Stimulated activated CD8-positive, alpha-beta memory T cell treated with anti-CD3 and anti-CD28 coated beads, Interleukin-7, amount 100 ng/mL, for 4 hours (primary cell): ENCODE measurements at places on chromosomes 7 and 10.

DNA sequence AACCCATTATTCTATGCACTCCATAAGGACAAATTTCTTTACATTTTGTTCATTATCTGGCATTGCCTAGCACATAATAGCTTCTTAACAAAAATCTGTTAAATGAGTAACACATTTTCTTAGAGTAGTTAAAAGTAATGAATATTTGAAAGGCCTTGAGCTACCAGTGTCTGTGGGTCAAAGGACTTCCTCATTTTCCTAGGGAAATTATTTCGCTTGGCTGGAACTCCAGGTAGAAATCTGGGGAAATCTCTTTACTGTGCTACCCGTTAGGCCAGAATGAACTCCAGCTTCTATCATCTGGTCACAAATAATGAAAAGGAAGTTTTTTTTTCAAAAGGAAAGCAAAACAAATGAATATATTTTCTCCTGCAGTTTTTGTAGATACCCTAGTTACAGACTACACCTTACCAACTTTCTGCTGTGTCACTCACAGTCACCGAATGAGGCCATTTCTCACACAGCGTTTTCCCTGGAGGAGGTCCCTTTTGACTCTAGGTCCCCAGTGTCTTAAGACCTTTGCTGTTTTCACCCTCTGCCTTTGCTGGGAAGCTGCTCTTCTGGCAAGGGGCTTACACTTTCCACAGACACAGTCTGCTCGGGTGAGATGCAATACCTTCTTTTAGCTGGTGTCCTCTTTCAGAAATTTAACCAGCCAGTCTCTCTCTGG is 1.6 kb downstream of the SAMD9L start:
- DNase-seq, result no peak

- no peak for DNase-seq
Measured at GRCh38 chr7:7668706-7669105, 28.2 kb downstream of the UMAD1 start.

GRCh38 chr7:71735961-71736556 is 604.1 kb downstream of the GALNT17 start:
- DNase-seq, result peak; percentile 1

DNA sequence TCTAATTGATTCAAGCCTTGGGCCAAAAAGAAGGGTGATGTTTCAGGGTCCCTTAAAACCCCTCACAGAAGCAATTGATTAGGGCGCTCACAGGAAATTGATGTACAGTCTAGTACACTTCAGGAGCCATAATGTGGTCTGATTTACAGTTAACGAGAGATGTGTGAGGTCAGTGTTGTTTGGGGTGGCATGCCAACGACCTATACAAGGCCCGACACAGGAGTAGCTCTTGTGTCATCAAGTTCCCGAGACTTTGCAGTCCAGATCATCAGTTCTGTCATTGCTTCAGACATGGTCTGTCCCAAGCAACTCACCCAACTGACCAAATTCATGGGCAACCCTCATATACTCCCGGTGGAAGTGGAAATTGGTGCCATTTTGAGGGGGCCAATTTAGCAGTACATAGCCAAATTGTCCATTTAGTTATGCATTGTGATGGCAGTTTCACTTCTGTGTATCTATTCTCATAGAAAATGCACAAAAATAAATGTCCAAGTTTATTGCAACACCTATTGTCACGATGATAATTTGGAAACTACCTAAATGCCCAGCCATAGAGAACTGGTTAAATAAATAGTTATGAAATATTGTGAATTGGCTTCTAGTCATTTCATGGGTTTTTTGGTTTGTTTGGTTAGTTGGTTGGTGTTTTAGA is 18.0 kb upstream of the ARID5B start:
- no peak for DNase-seq

GRCh38 chr10:26821699-26822570 is 38.8 kb downstream of the ABI1 start:
- DNase-seq, result no peak

- no peak for DNase-seq
Measured at GRCh38 chr10:110780704-110781103, 91.0 kb upstream of the PDCD4 start.

DNA sequence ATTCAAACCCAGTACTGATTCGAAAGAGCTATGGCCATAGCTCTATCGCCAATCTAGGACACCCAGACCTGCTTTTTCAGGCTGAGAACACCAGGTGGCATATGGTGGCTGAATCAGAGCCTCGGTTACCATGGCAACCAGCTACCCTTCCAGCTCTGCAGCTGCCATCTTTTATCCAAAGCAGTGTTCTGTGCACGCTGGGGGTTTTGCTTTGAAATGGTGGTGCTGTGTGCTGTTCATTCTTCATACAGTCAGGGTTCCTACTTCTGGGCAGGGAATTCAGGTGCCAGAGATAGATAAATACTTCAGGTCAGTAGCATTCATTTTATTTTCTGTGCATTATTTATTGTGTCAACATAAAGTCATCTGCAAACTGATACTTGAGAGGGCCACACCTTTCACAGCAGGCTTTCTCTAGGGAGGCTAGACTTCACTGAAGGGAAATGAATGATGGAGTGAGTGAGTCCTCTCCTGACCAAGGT is 85.4 kb downstream of the AKR1D1 start:
- DNase-seq, result peak; percentile 58

DNA sequence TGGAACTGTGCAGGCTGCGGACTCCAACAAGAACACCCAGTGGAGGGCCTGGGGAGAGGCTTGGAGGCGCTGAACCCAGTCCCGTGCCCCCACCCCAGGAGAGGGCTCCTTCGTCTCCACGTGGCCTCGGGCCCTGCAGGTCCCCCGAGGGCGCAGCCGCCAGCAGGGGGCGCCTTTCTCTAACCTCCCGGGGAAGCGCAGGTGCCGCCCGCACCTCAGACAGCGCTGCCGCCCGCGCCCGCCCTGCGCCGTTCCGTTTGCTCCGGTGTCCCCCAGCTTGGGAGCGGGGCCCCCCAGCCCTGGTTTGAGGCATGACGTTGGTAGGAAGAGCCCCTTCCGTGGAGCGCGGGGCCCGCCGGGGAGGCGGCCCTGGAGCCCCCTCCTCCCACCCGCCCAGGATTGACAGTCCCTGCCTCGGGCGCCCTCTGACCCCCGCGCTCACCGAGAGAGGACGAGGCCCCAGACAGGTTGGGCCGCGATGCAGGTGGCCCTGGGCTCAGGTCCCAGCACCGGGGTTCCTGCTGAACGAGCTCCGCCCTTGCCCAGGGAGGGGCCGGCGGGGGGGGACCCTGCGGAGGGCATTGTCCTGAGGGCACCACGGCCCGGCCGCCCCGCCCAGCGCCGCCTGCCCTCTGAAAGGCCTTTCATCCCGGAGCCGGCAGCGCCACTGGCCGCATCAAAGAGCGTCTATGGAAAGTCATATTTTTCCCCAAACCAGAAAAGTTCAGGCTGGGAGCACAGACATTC is 42.8 kb downstream of the FOXL3 start:
- DNase-seq, result peak; percentile 79

GRCh38 chr7:7971308-7972040 is 2.9 kb downstream of the GLCCI1 start:
- DNase-seq, result no peak

DNA sequence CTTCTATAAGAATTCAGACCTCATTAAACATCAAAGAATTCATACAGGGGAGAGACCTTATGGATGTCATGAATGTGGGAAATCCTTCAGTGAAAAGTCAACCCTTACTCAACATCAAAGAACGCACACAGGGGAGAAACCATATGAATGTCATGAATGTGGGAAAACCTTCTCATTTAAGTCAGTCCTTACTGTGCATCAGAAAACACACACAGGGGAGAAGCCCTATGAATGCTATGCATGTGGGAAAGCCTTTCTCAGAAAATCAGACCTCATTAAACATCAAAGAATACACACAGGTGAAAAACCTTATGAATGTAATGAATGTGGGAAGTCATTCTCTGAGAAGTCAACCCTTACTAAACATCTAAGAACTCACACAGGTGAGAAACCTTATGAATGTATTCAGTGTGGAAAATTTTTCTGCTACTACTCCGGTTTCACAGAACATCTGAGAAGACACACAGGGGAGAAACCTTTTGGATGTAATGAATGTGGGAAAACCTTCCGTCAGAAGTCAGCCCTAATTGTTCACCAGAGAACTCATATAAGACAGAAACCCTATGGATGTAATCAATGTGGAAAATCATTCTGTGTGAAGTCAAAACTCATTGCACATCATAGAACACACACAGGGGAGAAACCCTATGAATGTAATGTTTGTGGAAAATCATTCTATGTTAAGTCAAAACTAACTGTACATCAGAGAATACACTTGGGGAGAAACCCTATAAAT is 24.1 kb downstream of the ZNF37A start:
- DNase-seq, result no peak

DNA sequence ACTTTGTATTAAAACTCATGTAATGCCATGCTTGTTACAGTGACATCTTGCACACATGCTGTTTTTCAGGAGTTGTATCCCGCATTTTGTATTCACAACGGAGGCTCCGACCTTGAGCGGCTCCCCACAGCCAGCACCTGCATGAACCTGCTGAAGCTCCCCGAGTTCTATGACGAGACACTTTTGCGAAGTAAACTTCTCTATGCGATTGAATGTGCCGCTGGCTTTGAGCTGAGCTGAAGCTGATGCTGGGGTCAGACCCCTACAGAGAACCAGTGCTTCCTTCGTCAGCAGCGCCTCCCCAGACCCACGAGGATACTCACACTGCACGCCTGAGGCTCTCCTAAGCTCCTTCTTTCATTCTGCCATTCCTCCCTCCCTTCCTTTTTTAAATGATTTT is 69.3 kb upstream of the DNAJB6 start:
- DNase-seq, result no peak

DNA sequence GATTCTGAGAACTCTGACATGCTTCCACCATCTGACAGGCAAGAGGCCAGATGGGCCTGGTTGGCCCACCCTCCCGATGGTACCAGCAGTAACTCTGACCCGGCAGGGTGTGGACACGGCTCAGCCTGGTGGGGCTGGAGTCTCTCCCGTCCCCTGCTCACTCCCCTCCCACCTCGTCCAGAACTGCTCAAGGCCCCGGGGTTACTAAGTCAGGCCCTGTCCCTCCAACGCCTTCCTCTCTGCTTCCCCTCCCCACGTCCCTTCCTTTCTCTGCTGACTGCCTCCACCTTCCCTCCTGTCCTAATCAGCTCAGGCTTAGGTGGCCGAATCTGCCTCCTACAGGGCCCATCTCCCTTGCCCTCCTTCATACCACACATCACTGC is 12.5 kb downstream of the CALML5 start:
- no peak for DNase-seq

GRCh38 chr10:53236941-53237340 is 464.4 kb upstream of the MBL2 start:
- no peak for DNase-seq

GRCh38 chr7:100887516-100888290 is 1.8 kb downstream of the UFSP1 start:
- peak; percentile 24 for DNase-seq

DNA sequence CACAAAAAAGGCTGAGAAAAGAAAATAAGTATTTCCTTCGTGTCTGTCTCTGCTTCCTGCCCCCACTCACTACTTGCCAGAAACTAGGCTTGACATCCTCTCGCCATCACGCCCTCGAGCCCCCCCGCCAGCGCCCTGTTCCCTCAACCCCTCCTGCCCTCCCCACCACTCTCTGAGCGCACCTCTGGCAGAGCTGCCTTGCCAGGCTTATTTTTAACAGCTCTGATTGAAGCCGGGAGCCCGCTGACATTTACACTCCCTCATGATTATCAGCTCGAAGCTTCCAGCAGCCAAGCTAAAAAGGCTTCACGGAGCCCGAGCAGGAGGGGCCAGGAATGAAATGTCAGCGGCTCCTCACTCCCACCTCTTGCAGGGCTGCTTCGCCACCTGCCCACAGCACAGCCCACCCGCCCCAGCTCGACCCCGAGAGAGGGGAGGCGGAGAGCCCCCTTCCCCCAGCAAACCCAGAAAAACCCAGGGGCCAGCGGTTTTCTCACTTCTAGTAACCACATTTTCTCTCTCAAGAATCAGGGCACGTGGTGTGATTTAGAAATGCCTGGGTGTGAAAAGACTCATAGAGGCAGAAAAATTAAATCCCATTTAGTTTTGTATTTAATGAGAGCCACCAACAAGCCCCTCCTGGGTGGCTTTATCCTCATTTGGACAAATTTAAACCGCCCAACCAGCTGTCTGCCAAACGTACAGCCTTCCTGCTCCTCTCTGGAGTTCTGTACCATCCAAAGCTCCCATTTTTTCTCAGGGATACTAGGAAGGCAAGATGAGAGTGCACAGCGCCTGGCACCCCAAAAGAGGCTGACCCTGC is 89.3 kb downstream of the SLIT1 start:
- no peak for DNase-seq

- DNase-seq, result no peak
Measured at GRCh38 chr7:148847815-148848734, 36.0 kb downstream of the EZH2 start.

DNA sequence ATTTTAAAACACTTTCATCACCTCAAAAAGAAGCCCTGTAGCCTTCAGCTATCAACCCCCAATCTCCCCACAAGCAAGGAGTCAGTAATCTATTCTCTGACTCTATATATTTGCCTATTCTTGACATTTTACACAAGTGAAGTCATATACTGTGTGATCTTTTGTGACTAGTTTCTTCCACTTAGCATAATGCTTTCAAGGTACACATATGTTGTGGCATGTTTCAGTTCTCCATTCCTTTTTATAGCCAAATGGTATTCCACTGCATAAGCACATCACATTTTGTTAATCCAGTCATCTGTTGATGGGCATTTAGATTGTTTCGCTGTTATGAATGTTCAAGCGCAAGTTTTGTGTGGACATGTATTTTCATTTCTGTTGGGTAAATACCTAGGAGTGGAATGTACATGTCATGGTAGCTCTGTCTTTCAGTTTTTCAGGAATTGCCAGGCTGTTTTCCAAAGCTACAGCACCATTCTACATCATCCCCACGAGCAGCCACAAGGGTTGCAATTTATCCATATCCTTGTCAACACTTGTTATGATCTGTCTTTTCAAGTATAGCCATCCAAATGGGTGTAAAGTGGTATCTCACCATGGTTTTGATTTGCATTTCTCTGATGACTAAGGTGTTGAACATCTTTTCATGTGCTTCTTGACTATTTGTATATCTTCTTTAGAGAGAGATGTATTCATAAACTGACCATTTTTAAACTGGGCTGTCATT is 405.6 kb downstream of the KCNMA1 start:
- no peak for DNase-seq

DNA sequence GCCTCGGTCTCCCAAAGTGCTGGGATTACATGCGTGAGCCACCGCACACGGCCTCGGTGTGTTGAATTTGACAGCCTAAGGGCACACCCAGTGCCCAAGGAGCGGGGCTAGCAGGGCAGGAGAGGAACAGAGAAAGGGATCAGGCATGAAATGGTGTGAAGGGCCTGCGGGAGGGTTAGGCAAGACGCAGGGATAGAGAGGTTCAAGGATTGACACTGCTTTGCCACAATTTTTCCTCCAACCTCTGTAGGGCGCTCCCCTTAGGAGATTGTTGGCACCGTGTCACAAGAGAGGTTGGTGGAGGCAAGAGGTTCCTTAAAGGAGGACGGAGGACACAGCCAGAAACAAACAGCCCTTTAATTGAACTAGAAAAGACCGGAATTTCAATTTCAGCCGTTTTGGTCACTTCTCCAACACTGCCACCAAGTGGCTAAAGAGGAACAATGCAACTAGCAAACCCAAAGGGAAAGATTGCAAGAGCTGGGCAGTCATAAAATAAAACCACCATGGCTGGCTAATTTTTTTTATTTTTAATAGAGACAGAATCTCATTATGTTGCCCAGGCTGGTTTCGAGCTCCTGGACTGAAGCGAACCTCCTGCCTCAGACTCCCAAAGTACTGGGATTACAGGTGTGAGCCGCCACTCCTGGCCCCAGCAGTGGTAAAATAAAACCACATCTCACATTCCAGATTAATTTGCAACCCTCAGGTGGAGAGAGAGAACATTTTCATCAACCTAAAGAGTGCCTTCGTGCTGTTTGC is 6.9 kb upstream of the CREB3L2 start:
- DNase-seq, result no peak
